GM13977 (cell line): ENCODE measurements at places on chromosomes 5 and 9.

- no peak for DNase-seq
These were observed 149.7 kb upstream of the COL5A1 start for GRCh38 chr9:134491856-134492255.

- DNase-seq: no peak
These were observed 260.2 kb downstream of the ARHGAP26 start for GRCh38 chr5:143030349-143030748.

DNA sequence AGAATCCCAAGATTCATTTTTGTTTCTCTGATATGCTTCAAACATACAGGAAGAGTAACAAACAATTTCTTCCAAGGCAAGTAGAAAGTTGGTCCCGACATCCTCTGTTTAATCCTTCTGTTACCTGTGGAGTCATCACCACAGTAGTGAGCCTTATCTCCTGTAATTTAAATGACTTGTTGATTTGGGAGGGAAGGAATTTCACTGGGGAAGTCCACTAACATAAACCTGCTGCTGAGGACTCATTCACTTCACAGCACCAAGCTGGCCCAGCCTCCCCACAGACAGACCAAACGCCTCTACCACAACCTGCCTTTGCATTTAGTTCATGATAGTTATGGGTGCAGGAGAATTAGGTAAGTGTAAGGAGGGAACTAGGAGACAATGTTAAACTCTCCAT is 63.2 kb downstream of the PRKACG start:
- DNase-seq: no peak

GRCh38 chr9:95684516-95684915 is 167.7 kb upstream of the PTCH1 start:
- DNase-seq: no peak

GRCh38 chr5:58016877-58017276 is 443.0 kb downstream of the PLK2 start:
- DNase-seq: no peak

DNA sequence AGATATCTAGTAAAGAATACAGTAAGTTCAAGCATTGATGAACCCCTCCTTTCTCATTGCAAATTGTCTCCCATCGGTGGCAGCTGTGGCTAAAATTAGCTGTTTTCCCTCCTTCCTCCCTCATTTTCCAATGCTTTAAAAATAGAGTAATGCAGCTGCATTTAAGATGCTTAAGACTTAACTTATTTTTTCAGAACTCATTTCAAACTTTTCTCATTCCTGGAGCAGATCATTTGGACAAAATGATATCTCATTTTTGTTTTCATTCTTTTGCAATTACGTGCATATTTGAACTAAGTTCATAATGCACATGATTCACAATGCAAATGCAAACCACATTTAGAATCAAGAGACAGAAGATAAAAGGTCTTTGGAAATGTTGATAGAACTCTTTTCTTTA is 14.6 kb downstream of the HSPB3 start:
- no peak for DNase-seq

DNA sequence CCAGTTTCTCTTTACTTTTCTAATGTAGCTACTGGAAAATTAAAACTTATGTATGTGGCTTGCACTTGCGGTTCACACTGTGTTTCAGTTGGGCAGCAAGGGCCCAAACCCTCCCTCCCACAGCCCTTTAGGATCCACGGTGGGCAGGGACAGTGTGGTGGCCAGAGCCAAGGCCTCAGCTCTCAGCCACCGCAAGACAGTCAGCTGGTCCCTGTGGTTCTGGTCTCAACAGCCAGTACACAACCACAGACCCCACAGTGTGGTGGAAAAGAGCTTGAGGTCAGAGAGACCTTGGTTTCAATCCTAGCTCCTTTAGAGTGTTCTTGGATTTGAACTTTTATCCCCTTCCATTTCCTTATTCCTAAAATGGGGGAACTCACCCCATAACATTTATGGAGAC is 153.0 kb upstream of the SMIM23 start:
- no peak for DNase-seq

- DNase-seq: no peak
These were observed 141.9 kb downstream of the PBX3 start for GRCh38 chr9:125889112-125889475.

GRCh38 chr9:107750741-107751566 is 261.4 kb upstream of the KLF4 start:
- no peak for DNase-seq

GRCh38 chr5:6792911-6793471 is 79.8 kb downstream of the TENT4A start:
- no peak for DNase-seq
